Activated naive CD4-positive, alpha-beta T cell (primary cell): ENCODE measurements at places on chromosomes 11 and 22.

- no peak for DNase-seq
Measured at GRCh38 chr22:37443977-37444376, 16.7 kb upstream of the ELFN2 start.

DNA sequence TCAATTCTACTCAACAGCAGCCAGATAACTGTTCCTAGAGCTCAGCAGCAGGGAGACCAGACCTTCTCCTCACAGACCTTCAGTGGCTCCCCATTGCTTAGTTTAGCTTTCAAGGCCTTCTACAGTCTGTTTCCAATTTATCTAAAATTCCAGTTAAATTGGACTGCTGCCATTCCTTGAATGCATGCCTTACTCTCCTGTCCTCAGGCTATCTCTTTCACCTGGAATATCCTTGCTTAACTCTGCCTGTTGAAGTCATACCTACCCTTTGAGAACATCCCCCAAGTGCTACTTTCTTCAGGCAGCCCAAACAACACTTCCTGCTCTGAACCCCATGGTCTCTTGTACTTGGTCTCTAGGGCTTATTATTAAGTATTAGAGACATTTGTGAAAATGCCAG, 120.7 kb upstream of the TENM4 start:
- DNase-seq = no peak

GRCh38 chr11:95222817-95223216, 8.2 kb downstream of the SESN3 start:
- no peak for DNase-seq

DNA sequence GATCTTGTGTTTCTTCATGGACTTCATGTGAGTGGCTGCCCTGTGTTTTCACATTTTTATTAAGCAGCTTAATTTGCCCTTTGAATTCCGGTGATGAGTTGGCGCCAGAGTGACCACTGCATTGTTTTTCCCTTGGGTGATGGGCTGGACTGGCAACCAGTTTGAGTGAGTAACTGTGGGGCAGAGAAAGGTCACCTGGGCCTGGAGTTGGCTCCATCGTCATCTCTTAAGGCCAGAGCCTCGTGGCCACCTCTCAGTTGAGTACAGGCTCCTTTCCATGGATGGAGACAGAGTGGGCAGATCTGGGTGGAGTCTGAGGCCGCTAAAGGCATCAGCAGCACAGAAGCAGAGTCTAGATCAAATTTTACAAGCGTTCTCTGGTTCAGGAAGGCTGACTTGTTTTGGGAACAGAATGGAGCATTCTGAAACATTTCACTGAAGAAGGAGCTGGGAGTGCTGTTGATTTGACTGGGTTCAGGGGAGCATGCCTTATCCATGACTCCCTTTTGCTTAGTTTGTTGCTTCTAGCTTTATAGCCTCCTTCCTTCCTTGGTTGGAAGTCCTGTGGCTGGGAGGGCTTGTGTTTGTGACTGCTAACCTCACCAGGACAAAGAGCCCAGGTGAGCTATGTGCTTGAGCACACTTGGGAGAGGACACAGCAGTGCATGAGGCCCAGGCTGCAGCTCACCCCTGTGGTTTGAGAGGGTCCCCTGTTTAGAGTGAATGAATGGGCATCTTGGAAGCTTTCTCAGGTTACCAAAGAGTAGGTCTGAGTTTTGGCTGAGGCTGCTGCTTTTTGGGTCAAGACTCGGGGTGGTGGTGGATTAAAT, 7.8 kb downstream of the BCR start:
- DNase-seq = no peak
